AG20443 (cell line): ENCODE measurements at places on chromosomes 2 and 18.
A peak's percentile ranks its signal among the peaks of the same experiment; 100 is the strongest.

GRCh38 chr2:128663371-128664050 lies 344.8 kb upstream of the HS6ST1 start:
- peak; percentile 6 for DNase-seq

GRCh38 chr2:237782181-237782580 lies 16.4 kb upstream of the RBM44 start:
- DNase-seq: no peak

DNA sequence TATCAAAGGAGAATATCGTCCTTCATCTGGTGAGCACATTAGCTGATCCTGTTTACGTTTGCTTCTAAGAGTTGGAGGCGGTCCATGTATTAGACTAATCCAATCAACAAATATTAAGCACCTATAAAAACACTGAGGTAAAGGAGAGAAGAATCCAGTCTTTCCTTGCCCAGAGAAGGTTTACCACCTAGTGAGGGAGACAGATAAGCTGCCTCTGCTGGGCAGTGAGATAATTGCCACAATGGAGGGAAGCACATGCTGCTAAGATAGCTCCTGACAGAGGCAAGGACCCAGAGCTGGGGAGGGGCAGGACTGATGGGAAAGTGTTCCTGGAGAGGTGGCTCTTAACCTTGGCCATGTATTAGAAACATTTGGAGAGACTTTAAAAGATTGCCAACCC lies 36.7 kb upstream of the ST8SIA5 start:
- no peak for DNase-seq

DNA sequence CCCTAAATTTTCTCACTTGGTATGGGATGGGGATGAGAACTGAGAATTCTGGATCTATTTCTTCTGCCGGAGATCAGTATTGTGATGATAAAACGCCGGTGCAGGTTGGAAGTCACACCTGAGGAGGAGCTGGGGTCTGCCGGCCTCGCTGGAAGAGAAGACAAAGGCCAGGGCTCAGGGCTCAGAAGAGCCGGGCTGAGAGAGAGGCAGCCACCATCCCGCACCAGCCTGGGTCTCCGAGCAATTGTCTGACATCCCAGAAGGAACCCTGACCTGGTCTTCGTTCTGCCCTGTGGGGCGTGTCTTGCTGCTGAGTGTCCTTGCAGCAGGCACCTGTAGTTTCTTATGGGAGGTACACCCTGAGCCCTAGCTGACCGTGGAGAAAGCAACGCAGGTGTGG lies 31.4 kb upstream of the SALL3 start:
- DNase-seq: no peak

- DNase-seq: no peak
Observed at GRCh38 chr2:148529745-148530144, 114.8 kb upstream of the EPC2 start.

DNA sequence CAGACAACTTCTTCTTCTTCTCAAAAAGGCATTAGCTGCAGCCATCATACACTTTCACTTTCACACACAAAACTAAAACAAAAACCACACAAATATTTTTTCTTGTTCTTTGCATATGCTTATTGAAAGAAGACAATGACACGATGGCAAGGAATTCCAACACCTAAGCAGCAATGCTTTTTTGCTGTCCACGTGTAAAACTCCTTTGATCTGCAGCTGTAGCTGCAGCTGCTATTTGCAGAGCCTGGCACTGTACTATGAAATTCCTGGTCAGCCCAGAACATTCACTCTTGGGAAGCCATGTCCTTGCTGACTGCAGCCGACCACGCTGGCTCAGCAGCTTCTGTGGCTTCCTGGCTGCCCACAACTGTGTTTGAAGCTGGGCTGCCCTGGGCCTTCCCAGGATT lies 316.2 kb downstream of the CDH2 start:
- peak; percentile 16 for DNase-seq

DNA sequence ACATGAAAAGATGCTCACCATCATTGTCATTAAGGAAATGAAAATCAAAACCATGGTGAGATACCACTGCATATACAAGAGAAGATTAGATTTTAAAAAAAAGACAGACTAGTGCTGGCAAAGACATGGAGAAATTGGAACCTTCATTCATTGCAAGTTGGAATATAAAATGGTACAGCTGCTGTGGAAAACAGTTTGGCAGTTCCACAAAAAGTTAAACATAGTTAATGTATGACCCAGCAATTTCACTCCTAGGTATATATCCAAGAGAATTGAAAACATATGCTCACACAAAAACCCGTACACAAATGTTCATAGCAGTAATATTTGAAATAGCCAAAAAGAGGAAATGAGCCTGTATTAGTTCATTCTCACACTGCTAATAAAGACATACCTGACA lies 33.7 kb upstream of the MBOAT2 start:
- no peak for DNase-seq

DNA sequence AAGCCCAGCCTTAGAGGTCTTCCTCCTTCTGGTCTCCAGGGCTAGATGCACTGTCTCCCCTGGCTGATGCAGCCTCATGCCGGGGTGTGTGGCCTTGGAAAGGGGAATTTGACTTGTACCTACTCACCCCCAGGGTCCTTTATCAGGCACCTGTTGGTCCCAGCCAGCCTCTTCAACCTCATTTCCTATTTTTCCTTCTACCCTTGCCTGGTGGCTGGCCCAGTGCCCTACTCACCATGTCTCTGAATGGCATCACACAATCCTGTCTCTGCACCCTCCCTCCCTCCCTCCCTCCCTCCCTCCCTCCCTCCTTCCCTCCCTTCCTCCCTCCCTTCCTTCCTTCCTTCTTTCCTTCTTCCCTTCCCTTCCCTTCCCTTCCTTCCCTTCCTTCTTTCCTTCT lies 17.1 kb upstream of the ST3GAL5 start:
- DNase-seq: no peak

GRCh38 chr18:74774486-74774885 lies 176.8 kb downstream of the ZNF407 start:
- DNase-seq: no peak

- peak; percentile 70 for DNase-seq
Observed at GRCh38 chr2:66433945-66434678, 813 bp upstream of the MEIS1 start.

DNA sequence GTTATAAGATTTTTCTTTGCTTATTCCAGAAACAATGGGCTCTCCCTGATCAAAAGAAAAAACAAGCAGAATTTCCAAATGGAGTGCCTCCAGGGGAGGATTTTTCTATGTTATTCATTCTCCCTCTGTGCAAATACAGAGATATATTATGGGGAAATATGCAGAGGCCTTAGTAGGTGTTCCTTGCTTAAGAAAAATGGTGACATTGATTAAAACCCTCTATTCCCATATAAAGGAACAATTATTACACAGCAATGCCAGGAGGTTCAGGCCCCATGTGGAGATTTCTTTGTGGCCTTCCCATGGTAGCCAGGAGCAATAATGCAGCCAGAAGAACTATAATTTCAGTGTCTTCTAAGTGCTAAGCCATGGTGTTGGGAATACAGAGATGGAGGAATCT lies 255.9 kb upstream of the CXCR4 start:
- DNase-seq: no peak

DNA sequence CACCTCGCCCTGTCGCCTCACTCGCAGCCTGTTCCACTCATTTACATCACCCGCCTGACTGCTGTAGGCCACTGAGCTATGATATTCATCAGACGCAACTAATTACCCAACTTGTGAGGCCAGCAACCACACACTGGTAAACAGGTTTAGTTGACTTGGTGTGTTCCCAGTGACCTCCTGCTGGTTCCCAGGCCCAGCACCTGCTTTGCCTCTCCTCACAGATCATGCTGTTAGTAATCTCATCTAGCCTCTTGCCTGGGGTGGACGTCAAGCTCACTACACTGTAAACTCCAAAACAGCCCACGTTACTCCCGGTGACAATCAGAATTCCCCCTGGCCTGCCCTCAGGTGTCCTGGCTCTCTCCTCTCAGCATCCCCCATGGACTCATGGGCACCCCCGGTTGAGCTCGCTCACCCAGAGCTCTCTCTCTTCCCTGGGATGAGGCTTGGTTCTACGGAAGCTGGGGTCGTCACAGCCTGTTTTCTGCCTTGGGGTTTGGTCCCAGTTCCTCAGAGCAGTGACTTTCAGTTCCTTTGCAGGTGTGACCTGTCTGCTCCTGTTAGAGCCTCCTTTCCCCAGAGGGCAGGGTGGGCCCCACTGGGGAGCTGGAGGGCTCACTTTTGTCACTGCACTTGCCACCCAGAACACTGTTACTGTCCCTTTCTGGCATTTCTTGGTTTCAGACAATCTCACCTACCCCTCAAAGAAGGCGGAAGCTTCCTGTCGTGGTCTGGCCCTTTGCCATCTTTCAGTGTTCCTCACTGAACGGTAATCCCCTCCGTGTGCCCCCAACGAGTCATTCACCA lies 40.3 kb downstream of the INPP5D start:
- DNase-seq: no peak

GRCh38 chr18:8706791-8707555 lies 1.6 kb downstream of the MTCL1 start:
- DNase-seq: peak; percentile 72

- peak; percentile 65 for DNase-seq
Observed at GRCh38 chr2:10048501-10049171, 5.3 kb downstream of the KLF11 start.

- peak; percentile 7 for DNase-seq
Observed at GRCh38 chr2:239600650-239601049, 199.8 kb upstream of the HDAC4 start.

DNA sequence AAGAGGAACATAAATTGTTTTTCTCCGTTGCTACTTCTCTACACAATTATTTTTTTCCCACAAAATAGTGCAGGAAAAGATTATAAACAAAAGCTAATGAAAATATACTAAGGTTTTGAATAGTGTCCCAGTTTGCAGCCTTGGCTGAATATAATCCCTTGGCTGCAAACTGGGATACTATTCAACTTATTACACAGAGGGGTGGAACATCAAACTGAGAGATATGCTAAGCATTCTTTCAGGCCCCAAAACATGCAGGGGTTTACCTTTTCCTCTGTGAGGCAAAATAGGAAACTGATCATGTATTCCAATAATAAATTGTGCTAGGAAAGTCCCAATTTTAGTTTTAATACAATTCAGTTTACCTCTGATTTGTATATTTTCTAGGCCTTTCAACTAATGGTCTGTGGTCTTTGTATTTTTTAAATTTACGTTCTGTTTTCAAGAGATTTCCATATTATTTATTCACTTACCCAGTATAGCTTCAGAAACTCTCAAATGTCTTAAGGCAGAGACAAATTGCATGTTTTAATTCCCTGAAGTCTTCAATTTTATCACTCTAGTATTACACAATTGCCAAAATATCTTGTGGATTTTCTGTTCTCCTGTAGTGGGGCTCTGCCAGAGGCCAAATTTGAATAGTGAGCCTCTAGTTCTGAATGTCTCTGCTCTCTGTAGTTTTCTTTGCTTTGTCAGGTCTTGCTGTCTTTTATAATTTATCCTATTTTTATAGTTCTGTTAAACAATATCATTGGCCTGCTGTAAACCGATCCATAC lies 63.9 kb downstream of the PPP1R1C start:
- DNase-seq: peak; percentile 9

GRCh38 chr2:151007365-151007764 lies 254.3 kb downstream of the RBM43 start:
- no peak for DNase-seq

GRCh38 chr2:46096260-46096659 lies 200.9 kb upstream of the EPAS1 start:
- no peak for DNase-seq

- no peak for DNase-seq
Observed at GRCh38 chr2:188966728-188967440, 7.3 kb upstream of the COL3A1 start.

- no peak for DNase-seq
Observed at GRCh38 chr2:42256505-42256904, 87.4 kb downstream of the EML4 start.

DNA sequence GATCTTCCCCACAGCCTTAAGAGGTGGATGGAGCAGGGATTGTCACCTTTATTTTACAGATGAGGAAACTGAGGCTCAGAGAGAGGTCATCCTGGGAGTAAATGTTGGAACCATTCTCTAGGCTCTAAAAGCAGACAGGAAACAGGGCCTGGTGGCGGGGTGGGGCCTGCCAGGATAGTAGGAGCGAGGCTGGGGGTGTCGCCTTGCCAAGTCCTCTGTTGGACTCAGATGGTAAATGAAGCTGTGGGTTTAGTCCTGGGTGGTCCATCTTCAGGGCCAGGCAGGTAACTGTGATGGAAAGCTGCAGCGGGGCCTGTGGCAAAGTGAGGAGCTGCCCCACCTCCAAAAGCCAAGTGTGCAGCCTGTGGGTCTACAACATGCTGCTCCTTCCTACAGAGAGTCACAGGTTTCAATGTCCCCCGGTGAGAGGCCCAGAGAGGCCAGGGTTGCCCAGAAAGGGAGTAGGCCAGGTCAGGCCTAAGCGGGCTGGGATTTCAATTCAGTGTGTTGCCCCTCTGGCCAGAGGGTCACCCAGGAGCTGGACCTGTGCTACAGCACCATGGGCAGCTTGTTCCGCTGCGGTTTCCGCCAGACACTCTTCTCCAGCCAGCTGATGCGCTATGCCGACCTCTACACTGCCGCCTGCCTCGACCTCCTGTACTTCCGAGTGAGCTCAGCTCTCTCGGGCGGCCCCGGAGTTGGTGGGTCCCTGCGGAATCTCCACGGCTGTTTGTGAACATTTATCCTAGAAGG lies 6.6 kb downstream of the NT5DC4 start:
- no peak for DNase-seq

DNA sequence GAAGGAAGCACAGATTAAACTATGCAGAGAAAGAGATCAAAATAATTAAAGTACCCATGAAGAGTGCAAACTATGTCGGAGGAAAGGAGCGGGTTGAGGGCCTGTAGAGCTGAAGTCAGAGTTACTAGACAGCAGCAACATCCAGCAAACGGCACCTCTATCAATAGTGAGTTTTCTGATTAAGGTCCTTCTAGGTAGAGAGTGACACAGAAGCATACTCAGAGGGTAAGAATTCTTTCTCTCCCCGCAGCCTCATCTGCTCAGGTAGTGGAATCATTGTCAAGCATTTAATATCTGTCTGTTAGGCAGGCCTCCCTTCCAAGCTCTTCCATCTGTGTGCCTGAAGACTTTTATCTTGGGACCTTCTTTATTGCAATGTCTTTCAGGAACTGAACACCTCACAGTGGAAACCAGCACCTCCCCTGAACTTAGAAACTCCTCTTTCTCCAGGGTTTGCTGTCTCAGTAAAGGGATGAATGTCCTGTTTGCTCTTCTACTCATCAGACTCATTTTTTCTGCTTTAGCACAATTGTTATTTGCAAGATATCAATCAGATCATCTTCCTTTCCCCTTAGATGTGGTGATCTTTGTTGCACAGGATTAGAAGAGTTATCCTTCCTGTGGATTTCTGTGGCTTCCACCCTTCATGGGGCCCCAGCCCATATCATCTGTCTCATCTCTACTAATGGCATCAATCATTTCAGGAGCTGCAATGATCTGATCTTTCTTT lies 28.8 kb downstream of the SP140 start:
- no peak for DNase-seq

DNA sequence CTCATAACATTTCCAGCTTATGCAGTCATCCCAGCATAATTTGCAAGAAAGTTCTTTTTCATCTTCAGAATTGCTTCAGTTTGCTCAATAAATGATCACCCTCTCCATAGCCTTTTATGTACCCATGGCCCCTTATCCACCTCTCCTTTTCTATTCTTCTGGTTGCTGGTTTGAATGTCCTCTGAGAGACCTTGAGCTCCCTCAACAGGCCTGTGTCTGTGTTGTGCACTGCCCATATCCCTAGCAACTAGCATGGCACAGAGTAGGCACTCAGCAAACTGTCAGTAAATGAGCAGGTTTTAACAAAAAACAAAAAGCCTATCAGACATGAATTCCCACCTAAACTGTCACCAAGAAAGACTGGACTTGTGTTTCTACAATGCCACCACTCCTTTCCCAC lies 160.5 kb downstream of the AKAIN1 start:
- DNase-seq: no peak

GRCh38 chr2:212914392-212914791 lies 237.0 kb downstream of the IKZF2 start:
- no peak for DNase-seq
